D721Med (cell line): ENCODE measurements at places on chromosomes 12 and 14.

- DNase-seq, result peak; percentile 40
Observed at GRCh38 chr12:109020796-109021380, at the start of gene SVOP. Gene SVOP (minus strand): TSS chr12:109021068. CDS start chr12:109020868, 200 bp downstream.

DNA sequence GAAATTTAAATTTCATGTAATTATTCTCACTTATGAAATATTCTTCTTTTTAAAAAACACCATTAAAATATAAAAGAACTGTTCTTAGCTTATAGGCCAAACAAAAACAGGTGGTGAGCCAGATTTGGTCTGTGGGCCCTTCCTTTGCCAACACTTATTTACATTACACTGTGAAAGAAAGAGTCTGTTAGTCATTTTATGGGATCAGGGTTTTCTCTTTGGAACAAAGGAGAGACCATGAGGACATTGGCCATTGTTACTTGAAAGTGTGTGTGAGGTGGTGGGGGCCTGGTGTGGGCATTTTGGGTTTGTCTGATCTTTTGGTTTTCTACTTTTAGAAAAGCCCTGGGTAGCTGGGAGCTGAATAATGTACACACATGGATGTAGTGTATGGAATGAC is 62.7 kb downstream of the TTC6 start:
- DNase-seq, result no peak

DNA sequence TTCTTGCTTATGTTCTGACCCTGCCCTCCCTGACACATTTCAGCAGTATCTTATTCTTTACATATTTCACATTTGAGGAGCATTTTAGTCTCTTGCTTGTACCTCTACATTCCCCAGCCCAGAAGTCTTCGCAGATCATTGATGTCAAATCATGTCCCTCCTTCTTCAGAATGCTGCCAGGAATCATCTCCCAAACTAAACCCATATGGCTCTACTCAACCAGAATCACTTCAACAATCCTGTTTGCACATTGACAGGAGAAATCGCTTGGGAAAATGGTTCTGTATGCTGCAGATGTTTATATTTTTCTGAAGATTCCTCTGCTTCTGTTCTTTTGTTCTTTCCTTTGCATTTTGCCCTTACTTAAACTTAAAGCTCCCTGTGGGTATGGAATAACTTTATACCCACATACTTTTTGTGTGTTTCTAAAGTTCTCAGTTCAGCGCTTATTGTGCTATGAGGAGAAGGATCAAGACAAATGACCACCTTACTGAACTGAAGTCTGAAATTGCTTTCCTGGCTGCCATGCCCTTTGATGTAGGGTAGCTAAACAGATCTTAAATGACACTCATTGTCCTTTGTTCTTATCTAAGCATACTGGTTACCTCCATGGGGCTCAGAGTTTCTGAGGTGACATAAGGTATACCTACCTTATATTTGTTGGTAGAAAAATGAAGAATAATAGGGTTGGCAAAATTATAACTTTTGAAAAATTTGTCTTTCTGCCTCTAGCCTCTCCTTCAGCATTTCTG is 134.6 kb downstream of the SLC25A21 start:
- no peak for DNase-seq

DNA sequence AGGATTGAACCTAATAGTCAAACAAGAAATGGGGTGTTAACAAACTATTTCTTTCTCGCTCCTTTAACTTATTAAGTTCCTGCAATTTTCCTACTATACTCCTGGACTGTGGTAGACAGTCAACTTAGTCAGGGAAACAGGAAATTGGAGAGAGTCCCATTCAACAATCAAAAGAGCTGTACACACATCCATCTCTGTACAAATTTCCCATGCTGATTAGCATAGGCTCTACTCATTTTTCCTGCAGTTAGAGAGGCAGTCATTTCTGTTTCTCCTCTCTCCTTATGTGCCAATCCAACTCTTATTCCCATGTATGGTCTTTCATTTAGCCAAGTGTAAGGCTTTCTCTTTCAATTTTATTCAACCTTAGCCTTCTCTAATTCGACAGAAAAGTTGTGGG is 1168.5 kb upstream of the FLRT2 start:
- no peak for DNase-seq

- DNase-seq, result no peak
Observed at GRCh38 chr12:53338017-53338416, 1.9 kb upstream of the SP7 start.
